ENCODE measurements at places on chromosomes 11 and 22. TPM values are rescaled to one million over a fixed set of nuclear protein-coding genes. Genes with fewer than 3 reads are reported as not detected.
A peak's percentile ranks its signal among the peaks of the same experiment; 100 is the strongest.

DNA sequence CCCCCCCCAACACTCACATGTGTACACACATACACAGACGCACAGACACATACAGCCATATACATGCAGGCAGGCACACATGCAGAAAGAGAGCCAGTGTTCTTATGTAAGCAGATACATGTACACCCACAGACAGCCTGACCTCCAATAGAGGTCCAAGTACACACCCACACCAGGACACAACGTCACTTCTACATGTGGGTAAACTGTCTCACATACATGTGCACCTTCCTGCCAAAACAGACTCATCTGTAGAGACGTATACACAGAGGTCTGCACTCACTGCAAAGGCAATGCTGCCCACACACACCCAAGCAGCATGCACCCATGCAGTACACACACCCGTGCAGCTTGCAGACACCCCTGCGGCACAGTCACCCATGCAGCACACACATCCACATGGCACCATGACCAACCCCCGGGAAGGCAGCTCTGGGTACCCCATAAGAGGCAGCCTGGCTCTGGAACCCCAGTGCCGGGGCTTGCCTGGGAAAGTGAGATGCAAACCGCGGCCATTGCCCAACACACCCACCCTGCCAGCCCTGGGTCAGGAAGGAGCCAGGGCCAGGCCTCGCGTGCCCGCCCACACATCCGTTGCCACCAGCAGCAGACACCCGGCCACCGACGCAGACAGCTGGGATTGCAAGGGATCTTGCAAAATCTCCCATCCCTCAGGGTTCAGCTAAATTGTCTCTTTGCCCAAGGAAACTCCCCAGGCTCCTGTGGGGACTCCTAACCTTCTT is 10.1 kb downstream of the CASTOR1 start:
- DNase-seq = no peak

Gene SLC1A2
- 0.25 TPM for total RNA-seq

DNA sequence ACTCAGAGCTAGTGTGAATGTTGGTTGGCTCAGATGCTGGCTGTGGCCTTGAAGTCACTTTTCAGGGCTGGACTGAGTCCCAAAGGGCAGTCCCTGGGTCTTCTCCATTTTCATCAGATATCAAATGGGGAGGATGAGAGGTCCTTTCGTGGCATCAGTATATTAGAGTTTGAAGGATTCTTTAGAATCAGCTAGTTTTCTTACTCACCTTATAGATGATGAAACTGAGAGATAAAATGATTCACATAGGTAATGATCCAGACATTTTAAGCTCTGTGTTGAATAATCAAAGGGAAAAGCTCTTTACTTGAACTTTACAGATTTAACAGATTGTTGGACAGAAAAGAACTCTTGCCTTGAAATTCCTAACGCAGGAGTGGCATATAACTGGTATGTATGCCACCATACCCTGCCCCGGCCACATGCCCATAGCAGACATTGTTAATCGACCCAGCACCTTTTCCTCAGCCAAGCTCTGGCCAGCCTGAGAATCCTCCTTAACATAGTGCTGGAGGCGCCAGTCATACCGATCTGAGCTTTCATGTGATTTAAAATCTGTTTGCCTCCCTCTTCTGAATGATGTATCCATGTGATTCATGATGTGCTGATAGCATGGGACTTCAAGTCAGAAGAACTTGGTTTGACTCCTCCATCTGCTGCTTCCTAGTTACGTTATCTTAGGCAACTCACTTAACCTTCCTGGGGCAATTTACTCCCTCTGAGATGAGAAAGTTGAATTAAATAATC is 60.0 kb downstream of the BARX2 start:
- no peak for DNase-seq

- DNase-seq = peak; percentile 23
Observed at GRCh38 chr22:19803736-19804267, 43.2 kb downstream of the TBX1 start.

- DNase-seq = peak; percentile 55
Observed at GRCh38 chr22:46147471-46148267, 2.7 kb upstream of the PPARA start.

DNA sequence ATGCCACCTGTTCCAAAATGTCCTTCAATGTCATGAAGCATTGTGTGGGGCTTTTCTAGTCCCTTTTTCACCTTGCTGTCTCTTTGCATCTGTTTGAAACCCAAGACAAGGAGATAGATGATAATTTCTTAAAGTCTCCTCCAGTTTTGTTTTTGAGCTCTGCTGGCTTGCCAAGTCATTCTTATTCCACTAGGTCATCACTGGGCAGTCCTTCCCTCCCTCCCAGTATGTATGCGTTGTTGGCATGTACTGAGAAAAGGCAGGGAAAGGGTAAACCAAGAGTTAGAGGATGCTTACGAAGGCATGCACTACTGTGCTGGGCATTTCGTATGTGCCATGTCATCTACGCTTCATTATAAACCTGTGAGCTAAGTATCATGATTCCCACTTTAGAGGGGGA is 78.6 kb downstream of the PARVA start:
- no peak for DNase-seq

DNA sequence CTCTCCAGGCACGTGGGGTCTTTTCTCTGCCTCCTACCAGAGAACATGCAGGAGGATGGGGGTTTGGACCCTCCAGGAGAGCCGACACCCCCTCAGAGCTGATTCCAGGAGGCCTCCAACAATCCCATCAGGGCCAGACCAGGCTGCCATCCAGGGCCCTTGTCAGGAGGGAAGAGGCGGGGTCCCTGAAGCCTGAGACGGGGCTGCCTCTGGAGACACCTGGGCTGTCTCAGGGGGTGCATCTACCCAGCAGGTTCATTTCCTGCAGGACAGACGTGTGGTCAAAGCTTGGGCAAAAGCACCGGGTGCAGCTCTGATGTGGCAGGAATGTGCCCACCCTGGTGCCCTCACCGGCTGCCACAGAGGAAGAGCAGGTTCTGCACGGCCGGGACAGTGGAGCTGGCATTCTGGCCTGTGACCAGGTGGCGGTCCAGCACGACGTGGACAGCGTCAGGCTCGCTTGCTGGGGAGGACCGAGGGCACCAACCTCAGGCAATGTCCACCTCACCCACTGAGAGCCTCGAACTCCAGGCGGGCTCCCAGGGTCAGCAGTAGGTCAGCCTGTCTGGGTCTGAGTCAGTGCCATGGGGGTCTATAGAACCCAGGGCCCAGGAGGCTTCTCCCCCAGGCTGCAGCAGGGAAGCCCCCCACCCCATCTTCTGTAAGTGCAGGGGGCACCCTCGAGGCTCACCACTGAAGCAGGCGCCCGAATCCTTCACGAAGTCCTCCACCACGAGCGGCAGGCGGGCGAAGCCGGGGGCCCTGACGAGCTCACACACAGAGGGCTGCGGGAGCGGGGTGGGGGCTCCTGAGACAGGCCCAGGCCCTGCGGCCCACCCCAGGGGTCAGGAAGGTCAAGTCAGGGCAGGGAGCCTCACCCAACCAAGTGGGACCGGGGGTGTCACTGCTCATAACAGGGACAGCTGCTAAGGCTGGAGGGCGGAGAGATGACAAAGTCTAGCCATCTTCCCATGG is 6.4 kb downstream of the GATD1 start:
- no peak for DNase-seq

DNA sequence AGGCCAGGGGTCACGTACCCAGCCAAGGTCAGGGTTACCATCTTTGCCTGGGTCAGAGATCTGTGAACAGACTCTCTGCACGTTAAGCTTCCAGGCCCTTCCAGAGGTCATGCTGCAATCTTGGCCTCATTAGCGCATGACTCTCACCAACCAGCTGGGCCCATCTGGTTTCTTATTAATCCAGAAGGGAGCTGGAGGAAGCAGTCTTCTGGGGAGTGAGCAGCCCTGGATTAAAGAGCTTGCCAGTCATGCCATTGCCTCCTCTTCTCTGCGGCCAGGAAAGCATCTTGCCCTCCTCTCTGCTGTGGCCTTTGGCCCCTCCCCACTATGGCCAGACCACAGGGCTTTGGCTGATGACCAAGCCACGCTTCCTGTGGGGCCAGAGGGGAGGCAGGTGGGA is 57.4 kb downstream of the CHST1 start:
- DNase-seq = no peak

All from ovary (tissue), 10 donors.